NCI-H510A (cell line): ENCODE measurements at places on chromosomes 4 and X.

DNA sequence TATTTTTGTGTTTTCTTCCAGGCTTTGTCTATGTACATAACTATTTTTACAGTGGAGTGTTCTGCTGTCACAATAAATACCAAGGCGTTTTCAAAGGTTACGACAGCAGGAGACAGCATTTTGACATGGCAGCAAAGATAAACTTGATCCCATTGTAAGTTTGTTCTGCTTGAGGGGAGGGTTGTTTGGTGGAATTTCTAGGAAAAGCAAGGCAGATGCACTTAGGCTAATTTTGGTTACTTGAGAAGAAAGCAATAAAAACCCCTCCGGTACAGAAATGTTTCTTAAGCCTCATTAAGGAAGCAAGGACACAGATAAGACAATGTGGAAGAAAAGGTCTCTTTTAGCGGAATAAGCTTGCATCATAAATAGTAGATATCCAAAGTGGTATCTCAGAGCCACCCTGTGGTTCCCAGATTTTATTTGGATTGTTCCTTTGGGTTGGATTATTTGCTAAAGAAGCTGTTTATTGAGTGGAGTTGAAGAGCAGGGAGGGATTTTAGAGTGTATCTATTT lies 54.3 kb downstream of the CLCN5 start:
- no peak for DNase-seq

GRCh38 chr4:98363431-98363830 lies 102.2 kb downstream of the RAP1GDS1 start:
- DNase-seq, result no peak

DNA sequence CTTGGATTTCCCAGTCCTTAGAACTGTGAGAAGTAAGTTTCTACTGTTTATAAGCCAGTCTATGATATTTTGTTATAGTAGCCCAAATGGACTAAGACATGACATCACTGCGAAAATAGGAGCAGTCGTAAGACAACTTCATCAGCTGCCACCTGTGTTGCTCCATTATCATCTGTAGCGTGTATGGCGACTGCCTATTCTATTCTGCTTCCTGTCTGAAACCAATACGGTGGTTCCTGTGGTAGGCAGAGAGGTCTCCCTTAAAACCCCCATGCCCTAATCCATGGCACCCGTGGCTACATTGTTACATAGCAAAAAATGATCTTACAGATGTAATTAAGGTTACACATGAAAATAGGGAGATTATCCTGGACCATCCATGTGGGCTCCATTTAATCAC lies 105.4 kb upstream of the FAT1 start:
- DNase-seq, result no peak

GRCh38 chrX:40224658-40225057 lies 126.9 kb upstream of the BCOR start:
- no peak for DNase-seq

- DNase-seq, result no peak
Measured at GRCh38 chr4:163611784-163612445, 117.4 kb downstream of the TMA16 start.

DNA sequence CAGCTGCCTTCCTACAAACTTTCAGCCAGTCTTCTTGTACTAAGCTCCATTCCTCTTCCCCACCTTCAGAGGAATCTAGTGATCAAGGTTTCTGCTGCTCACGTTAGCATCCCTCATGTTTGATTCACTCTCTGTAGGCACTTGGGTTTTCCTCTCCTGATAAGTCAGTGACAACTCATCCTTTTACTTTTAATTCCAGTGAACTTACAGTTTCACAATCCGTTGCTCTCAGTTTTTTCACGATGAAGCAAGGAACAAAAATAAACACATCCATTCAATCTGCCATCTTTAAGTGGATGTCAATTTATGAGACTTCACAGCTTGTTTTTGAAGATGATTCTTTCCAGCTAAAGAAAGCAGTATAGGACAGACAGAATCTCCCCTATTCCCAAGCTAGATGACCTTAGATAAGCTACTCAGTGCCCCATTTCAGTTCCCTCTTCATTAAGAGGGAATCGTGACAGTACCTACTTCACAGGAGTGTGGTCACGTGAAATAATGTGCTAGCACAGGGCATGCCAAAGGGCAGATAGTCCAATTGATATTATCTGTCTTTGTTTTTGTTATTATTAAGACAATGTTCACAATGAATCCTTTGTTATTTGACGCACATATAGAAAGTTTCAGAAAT lies 234.3 kb downstream of the PALLD start:
- DNase-seq, result no peak

- no peak for DNase-seq
Measured at GRCh38 chrX:42967681-42968300, 189.8 kb upstream of the PPP1R2C start.

GRCh38 chrX:110421500-110422455 lies 63.1 kb downstream of the RTL9 start:
- no peak for DNase-seq

DNA sequence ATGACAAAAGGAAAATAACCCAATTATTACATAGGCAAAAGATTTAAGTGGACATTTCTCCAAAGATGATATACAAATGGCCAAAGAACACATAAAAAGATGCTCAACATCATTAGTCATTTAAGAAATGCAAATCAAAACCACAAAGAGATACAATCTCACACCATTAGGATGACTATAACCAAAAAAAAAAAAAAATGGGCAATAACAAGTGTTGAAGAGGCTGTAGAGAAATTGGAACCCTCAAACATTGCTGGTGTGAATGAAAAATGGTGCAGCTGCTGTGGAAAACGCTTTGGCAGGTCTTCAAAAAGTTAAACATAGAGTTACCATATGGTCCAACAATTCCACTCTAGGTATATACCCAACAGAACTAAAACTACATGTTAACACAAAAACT lies 5.6 kb upstream of the PRDX4 start:
- no peak for DNase-seq
